ENCODE measurements at places on chromosomes 3 and 15.

- DNase-seq, result no peak
Measured at GRCh38 chr15:42374810-42375209, 15.5 kb downstream of the CAPN3 start.

- DNase-seq, result no peak
Measured at GRCh38 chr15:88621789-88622604, 857 bp downstream of the AEN start.

- DNase-seq, result no peak
Measured at GRCh38 chr3:7682822-7683229, 818.8 kb upstream of the LMCD1 start.

GRCh38 chr3:14522129-14522691 lies 17.9 kb downstream of the GRIP2 start:
- DNase-seq, result no peak

DNA sequence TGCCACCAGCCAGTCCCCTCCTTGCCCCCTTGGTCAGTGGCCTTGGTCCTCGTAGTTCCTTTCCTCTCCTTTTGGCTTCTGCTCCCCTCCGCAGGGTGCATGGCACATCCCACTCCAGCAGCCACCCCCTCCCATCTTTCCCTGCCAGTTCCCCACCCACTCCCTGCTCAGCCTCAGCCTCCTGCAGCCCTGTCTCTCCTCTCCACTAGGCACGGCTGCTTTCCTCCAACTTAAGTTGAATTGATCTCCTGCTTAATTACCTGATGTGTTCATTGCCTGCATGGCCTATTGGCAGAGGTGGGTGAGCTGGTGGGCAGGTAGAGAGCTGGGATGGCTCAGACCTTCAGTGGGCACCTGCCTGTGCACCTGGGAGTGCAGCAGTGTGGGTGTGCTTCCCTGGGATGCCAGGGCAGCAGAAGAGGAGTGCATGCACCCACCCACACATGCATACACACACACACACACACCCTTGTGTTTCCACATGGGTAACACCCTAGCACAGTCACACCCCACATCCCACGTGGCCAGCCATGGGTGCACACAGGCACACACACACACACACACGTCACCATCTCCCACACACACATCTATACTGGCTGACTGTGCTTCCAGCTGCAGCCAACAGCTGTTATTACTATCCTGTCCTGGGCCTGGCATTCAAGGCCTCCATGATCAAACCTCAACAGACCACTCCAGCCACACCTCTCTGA lies 30.9 kb downstream of the C3orf18 start:
- no peak for DNase-seq

- no peak for DNase-seq
Measured at GRCh38 chr15:71272932-71273331, 157.7 kb downstream of the THSD4 start.

DNA sequence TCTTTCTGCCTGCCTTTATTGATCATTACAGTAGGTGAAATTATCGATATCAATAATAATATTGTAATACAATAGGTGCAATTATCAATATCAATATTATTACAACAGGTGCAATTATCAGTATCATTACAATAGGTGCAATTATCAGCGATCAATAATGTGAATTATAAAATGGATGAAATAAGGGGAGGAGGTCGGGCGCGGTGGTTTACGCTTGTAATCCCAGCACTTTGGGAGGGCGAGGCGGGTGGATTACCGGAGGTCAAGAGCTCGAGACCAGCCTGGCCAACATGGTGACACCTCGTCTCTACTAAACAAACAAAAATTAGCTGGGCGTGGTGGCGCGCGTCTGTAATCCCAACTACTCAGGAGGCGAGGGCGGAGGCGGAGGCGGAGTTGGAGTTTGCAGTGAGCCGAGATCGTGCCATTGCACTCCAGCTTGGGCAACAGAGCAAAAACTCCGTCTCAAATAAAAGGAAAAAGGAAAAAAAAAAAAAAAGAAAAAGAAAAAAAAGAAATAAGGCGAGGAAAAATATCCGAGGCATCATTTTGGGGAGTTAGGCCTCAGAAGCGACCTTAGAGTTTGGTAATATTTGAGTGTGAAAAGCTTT lies 611 bp upstream of the BNIP2 start:
- DNase-seq, result peak; percentile 86

DNA sequence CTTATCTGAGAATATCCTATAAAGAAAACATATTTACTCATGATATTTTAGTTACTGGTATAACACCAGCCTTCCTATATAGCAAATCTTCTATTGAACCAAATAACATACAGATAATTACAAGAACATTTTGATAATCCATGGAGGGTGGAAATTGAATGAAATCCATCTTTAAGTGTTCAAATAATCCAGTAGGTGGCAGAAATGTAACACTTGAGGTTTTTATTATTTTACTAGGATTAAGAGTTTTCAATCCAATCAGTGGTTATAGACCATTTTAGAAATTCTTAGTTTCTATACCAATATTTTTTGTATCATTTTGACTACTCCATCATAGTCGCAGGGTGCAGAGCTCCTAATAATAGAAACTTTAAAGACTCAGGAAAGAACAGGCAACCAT lies 101.9 kb upstream of the KCNH8 start:
- DNase-seq, result no peak

Data from ELF-1 (cell line).